H54 (cell line): ENCODE measurements at places on chromosomes 2 and 18.

GRCh38 chr2:233235977-233236376, 15.5 kb upstream of the ATG16L1 start:
- no peak for DNase-seq

- DNase-seq: no peak
Measured at GRCh38 chr2:203737360-203737759, 30.9 kb downstream of the CD28 start.

GRCh38 chr2:618422-618990, 58.7 kb downstream of the TMEM18 start:
- no peak for DNase-seq

DNA sequence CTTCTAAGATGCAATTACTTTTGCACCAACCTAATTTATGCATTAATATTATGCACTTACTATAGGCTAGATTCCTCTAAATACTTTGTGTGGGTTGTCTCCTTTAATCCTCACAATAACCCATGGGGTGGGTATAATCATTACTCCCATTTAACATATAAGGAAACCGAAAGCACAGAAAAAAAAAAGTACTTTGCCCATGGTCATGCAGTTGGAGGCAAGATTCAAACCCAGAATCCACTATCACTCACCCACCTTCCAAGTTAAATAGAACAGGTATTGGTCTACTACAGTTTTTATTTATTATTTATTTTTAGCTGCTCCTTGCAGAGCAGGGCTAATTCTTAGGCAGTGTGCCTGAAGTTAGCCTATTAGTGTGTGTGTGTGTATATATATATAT, 76.6 kb upstream of the FZD7 start:
- no peak for DNase-seq
